T-helper 17 cell (primary cell): ENCODE measurements at places on chromosomes 2 and 18.

DNA sequence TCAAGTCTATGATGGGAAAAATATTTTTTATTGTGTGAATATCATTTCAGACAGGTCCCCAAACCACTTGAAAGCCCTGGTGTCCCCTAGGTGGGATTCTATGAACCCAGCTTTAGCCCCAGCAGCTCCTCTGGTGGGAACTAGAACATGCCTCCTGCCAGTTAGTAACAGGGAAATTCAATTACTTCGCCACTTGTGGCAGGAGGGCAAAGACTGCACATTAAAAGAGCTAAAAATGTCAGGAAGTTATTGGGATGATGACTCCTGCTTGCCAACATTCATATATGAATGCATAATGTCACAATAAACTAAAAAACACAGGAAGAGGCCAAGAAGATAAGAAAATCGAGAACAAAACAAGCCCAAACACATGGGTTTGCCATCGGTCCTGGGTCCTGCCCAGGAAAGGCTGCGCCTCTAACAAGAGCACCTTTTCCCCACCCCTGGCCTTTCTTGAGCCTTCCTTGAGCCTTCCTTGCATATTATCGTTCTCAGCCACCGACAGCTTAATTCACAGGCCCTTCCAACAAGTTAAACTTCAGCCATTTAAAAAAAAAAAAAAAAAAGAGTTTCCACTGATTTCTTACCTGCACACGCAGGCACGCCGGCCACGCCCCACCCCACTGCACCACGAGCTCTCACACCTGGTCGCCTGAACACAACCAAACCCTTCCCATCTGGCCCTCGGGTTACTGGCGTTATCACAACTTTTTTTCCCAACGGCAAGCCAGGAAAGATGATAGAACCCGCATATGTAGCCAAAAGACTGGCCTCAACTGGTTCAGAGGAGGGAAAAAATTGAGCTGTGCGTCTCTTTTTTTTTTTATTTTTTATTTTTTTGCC is 23.4 kb downstream of the BCL11A start:
- DNase-seq, result no peak

DNA sequence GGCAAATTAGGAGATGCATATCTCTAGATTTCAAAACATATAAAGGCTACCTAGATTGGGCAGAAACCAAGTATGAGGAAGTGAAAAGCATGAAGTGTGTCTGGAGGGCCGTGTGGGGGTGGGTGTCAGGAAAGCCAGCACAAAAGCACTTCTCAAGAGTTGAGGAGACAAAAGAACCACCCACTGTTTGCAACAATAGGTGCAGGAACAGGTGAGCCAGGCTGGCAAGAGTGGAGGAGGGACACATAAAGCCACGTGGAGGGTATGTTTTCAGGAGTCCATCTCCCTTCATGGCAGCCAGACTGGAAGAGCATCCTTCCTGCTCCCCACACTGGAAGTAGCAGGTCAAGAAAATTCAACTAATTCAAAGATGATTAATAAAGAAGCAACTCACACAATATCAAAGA is 96.4 kb downstream of the CERS6 start:
- DNase-seq, result no peak

- DNase-seq, result no peak
Observed at GRCh38 chr2:17719562-17720371, 33.8 kb downstream of the SMC6 start.

DNA sequence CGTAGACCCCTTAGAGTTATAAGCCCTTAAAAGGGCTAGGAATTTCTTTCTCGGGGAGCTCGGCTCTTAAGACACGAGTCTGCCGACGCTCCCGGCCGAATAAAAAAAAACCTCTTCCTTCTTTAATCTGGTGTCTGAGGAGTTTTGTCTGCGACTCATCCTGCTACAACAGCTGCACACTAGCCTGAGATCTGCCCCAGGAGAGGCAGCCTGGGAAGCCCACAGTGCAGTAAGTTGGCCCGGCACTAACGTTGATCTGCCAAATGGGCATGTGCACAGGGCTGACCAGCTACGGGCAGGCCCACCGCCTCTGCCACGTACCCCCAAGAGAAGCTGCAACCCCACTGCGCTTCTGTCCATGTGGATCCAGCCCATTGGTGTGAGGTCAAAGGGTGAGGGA is 8.4 kb upstream of the LIMS2 start:
- DNase-seq, result no peak

- no peak for DNase-seq
Observed at GRCh38 chr2:6645004-6645403, 220.7 kb downstream of the CMPK2 start.

DNA sequence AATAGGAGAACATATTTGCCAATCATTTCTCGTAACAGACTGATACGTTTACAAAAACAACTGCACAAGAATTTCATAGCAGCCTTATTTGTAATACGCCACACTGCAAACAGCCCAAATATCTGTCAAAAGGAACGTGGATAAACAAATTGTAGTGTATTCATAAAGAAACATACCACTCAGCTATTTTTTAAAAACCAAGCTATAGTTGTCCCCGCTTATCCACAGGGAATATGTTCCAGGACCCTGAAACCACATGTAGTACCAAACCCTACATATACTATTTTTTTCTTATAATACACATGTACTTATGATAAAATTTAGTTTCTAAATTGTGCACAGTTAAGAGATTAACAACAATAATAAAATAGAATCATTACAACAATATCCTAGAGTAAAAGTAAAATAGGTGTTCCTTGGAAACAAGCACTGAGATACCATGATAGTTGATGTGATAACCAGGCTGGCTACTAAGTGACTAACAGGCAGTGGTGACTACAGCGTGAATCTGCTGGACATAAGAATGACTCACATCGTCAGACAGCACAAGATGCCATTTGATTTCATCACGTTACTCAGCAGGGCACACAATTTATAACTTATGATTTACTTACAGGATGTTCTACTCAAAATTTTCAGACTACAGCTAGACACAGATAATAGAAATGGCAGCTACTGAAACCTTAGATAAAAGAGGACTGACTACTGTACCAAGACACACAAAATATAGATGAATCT is 367.4 kb downstream of the NCKAP5 start:
- no peak for DNase-seq

GRCh38 chr2:10599089-10599488 is 90.7 kb downstream of the NOL10 start:
- no peak for DNase-seq

DNA sequence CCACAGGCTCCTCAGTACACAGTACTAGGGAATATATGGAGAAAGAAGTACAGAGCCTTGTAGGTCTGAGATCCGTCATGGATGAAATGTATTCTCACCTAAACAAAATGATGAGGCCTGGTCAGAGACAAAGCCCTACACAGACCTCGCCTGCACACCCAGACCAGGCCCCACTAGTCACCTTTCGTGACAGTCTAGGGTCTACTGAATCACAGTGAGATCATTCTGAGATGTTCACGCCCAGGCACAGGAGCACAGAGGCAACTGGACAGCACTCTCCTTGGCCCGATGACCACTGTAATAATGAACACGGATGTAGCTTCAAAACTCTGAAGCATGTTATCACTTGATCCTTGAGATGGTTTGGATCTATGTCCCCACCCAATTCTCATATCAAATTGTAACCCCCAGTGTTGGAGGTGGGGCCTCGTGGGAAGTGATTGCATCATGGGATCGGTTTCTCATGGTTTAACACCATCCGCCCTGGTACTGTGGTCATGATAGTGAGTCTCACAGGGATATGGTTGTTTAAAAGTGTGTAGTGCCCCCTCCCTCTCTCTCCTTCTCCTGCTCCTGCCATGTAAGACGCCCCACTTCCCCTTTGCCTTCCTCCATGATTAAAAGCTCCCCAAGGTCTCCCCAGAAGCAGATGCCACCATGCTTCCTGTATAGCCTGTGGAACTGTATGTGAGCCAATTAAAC is 15.1 kb downstream of the DOCK10 start:
- no peak for DNase-seq

GRCh38 chr18:55054021-55054990 is 95.0 kb upstream of the CCDC68 start:
- no peak for DNase-seq

DNA sequence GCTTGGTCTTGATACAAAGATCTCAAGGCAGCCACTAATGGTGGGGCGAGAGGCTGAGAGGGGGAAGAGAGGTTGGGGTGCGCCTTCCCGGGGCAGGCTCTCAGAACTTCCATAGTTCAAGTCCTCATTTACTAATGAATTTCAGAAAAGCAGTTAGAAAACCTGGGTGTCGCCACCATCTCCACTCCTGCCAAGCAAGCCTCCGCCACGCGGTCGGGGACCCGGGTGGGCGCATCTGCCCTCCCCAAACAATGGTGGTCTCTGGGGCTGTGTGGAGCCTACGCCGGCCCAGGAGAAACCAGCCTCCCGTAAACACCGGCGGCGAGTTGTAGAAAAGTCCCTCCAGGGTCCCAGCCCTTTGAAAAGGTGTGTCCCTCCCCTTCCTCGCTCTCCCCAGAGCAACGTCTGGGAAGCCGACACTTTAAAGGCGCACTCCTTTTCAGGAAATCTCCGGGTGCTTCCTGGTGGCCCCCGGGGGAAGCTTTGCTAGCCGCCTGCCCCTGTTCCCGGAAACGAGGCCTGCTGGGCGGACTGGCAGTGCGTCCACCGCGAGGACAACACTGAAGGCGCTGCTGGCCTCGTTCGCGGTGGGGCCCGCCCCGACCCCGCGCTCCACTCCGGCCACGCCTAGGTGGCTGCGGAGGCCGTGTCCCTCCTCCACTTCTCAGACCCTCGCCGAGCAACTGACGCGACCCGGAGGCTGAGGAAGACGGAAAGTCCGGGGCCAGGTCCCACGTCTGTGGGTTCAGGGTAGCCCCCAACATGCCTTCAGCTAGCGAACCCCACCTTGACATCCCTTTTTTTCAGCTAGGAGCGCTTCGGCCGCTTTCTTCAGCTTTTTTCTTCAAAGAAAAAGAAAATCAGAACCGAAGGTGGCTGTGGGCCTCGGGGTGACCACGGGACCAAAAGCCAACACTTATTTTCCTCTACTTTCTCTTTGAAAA is 16.8 kb downstream of the EVX2 start:
- DNase-seq, result no peak

- DNase-seq, result no peak
Observed at GRCh38 chr18:37671119-37671518, 105.5 kb upstream of the CELF4 start.

- no peak for DNase-seq
Observed at GRCh38 chr2:152615177-152615576, 102.1 kb downstream of the PRPF40A start.

DNA sequence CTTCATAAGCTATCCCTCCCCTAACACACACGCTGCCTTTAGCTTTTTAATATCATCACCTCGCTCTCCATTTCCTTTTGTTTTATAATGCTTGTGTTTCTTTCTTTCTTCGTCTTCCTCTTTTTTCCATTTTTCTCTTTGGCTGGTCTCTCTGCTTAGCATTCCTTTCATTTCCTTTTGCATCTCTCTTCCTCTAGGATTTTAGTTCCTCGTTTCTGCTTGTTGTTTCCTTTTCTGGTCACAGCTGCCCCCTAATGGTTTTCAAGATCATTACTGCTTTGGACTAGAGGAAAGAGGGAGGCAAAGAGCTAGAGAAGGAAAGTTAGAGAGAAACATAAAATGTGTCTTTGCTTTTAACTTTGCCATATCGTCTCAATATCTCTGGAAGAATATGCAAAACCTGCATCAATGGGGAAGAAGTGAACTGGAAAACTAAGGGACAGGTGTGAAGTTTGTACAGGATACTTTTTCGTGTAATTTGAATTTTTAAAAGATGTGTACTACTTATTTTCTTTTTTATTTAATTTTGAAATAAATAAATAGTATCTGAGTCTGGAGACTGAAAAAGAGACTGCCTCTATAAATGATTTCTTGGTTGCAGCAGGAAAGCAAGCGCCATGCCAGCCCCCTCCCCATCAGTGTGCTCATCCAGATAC is 6.3 kb upstream of the NRP2 start:
- no peak for DNase-seq

GRCh38 chr2:141554810-141555209 is 576.0 kb downstream of the LRP1B start:
- DNase-seq, result no peak

GRCh38 chr18:52667463-52668065 is 327.6 kb downstream of the DCC start:
- DNase-seq, result no peak

DNA sequence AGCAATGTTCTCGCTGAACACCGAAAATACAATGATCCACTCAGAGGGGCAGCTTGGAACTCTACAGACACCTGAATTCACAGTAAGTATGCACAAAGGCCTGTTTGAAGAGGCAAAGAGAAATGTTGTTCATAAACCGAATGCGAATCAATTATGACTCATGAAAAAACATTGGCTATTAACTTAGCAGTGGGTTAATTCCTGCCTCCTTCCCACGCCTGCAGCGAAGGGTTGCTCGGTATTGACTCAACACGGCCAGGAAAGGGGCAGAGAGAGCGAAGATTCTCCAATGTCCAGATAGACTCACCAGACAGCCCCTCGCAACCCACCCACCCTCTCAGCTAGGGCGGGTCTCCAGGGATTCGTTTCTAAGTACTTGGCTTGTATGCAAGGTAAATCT is 9.4 kb downstream of the CRACDL start:
- no peak for DNase-seq

DNA sequence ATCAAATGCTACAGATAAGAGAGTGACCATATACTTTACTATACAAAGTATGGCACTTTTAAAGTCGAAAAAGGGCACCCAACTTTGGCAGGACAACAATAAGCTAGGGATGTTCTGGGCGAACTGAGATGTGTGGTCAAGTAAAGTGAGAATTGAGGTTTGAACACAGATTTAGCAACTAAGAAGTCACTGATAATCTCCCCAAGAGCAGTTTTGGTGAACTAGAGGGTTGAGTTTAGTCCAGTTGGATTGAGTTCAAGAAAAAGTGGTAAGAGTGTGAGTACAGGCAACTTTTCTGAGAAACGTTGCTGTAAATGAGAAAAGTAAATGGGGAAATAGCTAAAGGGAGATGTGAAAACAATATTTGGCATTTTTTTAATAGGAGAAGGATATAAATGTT is 65.5 kb upstream of the TGFA start:
- DNase-seq, result no peak

DNA sequence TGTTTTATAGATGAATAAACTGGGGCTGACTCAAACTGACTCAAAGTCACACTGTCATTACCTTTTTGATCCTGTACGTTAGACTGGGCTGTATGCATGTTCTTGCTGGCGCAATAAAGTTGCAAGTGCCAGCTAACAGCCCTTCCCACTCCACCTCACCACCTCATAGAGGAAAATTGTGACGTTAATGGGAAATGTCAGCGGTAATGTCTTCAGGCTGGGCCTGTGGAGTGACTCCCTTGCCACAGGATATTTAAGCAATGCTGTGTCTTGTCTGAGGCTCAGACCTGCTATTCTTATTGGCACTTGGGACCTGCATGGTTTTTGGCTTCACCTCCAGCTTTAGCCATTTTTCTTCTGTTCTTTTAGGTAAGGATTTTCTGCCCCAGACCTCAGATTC is 25.2 kb upstream of the CASP10 start:
- DNase-seq, result no peak

DNA sequence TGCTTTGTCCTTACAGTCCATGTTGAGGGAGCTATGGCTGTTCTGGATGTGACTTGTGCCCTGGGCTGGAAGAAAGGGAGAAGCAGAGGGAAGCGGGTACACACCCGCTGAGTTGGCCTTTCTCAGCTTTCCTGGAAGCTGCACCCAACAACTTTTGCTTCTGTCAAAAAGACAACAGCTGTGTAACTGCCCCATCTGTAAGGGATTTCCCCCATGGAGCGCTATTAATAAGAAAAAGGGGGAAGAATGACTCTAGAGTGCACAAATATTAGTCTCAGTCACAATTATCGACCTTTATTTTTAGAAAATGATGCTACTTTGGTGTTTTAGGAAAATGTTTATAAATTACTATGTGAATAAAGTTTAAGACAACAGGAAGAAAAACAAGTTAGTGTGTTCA is 368.3 kb downstream of the RAD51AP2 start:
- DNase-seq, result no peak

- DNase-seq, result no peak
Observed at GRCh38 chr2:71830497-71831192, 317.0 kb downstream of the CYP26B1 start.
